NCI-H2029 treated with DMSO at 0.1 percent for 48 hours (cell line): ENCODE measurements at places on chromosomes 4 and X.
A peak's percentile ranks its signal among the peaks of the same experiment; 100 is the strongest.

GRCh38 chr4:22170353-22170752 lies 221.8 kb upstream of the KCNIP4 start:
- DNase-seq: no peak

GRCh38 chr4:88570001-88570400 lies 22.3 kb upstream of the HERC3 start:
- no peak for DNase-seq

- DNase-seq: no peak
Measured at GRCh38 chrX:65723706-65724105, 56.3 kb downstream of the MSN start.

- no peak for DNase-seq
Measured at GRCh38 chr4:150231107-150231770, 153.0 kb downstream of the DCLK2 start.

DNA sequence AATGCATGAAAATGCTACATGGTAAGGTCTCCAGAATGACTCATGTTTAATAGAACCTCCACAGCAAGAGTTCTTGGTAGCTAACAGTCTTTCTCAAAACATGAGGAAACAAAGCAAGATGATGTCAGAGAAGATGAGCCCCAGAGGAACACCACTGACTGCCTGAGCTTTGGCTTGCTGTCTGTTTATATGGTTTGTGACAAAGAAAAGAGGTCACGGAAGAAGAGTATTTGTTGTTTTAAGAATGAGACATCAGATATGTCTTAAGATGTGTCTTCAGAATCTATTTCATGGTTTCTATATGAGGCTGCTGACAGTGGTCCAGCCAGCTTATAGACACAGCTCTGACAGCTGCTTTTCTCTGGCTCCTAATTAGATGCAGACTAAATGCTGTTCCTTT lies 18.8 kb upstream of the AREG start:
- DNase-seq: no peak

GRCh38 chr4:189792924-189793618 lies 147.6 kb upstream of the FRG1 start:
- peak; percentile 45 for DNase-seq

DNA sequence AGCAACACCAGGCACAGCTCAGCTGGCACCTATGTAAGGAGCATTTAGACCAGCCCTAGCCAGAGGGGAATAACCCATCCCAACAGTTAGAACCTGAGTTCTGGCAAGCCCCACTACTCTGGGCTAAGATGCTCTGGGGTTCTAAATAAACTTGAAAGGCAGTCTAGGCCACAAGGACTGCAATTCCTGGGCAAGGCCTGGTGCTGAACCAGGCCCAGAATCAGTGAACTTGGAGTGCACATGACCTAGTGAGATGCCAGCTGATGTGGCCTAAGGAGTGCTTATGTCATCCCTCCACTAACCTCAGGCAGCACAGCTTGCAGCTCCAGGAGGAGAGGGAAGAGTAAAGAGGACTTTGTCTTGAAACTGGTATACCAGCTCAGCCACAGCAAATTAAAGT lies 7.6 kb upstream of the PRRG3 start:
- no peak for DNase-seq

DNA sequence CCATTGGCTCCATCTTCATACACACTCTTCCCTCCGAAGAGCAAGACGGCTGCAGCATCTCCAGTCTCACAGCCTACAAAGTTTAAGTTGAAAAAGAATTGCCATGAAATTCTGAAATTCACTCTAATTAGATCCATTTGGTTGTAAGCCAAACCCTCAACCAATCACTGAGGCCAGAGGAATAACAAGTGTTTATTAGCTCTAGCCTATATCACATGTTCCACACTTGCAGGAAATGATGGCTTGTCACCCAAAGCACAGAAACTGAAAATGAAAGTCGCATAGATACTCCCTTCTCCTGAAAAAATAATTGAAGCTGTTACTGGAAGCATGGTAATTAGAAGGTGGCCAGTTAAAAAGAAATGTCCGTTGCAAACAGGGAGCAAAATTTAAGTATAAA lies 1071.8 kb downstream of the CCSER1 start:
- DNase-seq: peak; percentile 53

DNA sequence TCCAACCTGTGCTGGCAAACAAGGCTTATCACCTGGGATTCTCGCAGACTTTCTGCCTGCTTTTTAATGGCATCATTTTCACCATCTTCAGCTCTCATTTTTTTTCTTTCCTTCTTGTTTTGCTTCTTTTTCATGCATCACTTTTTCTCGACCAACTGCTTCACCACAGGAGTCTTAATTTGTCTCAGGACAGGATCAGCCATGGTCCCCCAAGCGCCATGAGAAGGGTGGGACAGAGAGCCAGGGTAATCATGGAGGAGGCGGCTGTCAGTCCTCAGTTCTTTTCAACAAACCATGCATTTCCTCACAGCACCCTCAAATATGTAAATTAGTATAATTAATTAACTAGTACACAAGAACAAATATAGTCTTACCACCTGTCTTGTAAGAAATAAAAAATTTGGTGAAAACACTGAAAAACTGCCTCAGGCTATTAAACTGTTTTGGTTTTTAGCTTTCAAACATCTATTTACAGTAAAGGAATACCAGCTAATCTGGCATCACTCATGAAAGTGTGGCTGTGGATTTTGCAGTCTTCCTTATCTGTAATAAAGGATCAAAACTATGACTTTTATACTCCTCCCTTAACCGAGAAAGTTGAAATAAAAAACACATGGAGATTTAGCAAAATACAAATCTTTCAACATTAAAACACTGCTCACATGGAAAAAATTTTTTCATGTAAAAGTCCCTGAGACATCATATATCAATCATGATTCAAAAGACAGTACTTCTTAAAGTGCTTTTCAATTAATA lies 19.1 kb downstream of the EIF4E start:
- no peak for DNase-seq

DNA sequence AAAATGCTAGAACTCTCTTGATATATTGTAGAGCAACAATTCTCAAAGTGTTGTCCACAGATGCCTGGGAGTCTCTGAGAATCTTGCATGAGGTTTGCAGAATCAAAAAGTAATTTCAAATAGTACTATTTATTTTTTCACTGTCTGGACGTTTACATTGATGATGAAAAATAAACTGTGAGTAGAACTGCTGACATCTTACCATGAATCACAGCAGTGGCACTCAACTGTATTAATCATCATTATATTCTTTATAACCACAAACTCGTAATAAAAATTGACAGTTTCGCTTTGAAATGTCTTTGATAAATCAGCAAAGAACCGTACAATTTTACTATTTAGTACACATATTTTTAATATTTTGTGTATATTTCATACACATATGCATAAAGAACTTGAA lies 94.5 kb downstream of the NAF1 start:
- DNase-seq: no peak

DNA sequence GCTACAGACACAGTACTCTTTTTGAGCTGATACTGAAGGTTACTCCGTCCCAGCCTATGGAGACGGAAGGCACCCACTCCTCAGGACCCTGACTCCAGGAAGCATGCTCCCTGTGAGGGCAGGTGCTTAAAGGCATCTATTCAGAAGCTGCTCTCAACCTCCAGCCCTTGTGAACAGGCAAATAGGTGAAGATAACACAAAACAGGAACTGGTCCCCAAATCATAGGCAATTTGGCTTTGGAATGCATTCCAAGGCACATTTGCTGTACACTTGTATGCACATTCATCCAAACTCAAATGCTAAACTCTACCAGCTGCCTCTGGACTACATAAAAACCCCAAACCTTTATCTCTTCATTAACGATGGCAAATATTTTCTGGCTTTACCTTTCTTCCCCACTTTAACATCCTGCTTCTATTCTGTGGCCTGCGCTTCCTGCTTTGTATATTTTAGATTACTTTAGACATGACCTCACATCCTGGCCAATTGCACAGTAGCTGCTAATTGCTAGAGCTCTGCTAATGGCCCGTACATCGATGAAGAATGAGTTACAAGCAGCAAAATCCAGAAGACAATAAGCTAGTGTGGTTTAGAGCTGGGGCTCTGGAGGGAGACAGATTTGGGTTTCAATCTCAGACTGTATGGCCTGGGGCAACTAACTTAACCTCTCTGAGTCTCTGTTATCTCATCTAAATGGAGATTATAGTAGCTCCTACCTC lies 3.2 kb downstream of the SEL1L3 start:
- DNase-seq: no peak

DNA sequence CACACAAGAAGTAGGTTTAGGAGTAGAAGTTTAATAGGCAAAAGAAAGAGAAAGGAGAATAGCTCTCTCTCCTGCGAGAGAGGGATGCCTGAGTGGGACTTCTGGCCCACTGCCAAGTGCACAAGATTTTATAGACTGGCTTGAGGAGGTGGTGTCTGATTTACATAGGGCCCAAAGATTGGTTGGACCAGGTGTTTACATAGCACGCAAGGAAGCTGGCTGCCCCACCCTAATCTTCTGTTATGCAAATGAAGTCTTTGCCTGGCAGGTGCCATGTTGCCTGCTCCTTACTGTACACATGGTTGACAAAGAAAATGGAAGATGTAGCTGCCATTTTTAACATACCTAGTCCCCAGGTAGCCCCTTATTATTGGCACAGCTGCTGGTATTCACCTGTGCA lies 170.8 kb upstream of the GATB start:
- no peak for DNase-seq

GRCh38 chr4:91280551-91281290 lies 1023.0 kb upstream of the GRID2 start:
- DNase-seq: peak; percentile 98

GRCh38 chr4:56324011-56324610 lies 63.2 kb downstream of the AASDH start:
- no peak for DNase-seq

- DNase-seq: no peak
Measured at GRCh38 chrX:30793075-30793766, 95.8 kb downstream of the TAB3 start.

GRCh38 chr4:118327554-118328241 lies 25.1 kb downstream of the PRSS12 start:
- no peak for DNase-seq

DNA sequence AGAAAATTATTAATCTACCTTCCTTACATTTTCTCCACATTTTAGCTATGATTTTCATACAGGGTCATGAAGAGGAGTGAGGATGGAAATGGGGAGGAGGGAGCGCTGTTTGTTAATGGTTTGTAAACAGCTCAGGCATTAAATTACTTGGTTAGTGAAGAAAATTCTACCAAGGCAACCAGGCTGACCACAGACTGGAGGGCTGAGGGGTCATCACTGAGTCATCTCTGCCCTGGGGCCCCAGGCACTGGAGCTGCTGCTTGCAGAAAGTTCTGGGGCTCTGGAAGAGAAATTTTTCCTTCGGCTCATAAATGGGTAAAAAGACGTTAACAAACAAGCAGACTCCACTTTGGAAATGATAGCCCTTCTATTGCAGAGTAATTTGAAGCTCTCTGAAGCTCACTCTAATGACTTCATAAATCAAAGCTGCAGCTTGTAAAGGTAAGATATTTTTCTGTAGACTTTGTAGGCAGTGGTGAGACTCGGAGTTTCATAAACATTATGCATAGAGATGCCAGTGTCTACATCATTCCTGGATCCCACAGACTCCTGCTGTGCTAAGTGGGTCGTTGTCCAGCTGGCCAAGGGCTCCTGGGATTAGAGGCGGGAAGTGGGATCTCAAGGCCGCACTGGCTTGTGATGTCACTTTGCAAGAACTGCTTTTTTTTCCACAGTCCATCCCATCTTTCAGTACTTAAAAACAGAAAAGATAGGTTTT lies 159.6 kb downstream of the PTTG2 start:
- no peak for DNase-seq

DNA sequence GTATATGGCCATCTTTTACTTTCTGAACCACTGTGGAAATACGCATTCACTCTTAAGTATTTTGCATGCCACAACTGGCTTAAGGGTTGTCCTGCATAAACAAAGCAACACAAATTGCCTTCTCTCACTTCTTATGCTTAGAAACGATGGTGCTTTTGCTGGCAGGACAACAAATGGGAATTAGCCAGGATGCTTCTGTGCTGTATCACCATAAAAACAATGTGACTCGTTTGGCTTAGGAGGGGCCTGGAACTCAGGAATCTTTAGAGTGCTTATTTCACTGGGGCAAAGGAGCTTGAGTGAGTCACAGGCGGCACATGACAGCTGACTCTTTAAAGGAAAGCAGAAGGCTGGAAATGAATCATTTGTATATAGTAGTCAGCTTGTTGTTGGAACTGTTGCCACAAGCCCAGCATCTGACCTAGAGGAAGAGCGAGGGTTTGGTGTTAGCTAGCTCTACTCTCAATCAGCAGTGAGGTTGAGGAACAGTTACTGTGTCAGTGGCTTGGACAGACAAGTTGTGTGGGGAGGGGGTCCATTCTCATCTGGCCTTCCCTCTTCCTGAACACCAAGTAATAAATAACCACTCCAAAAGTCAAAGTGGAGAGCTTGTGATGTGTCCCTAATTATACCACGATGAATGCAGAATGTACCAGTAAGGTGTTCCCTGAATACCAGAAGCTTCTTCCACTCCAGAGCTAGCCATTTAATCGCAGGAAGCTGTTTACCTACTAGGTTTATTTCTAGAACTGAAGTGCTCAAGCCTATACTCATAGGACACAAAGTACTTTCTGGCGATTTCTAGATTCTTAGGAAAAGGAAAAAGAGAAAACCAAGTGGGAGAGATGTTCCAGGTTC lies 293.1 kb downstream of the CAMK2D start:
- no peak for DNase-seq

- DNase-seq: no peak
Measured at GRCh38 chrX:108735091-108735678, 1.2 kb downstream of the IRS4 start.

DNA sequence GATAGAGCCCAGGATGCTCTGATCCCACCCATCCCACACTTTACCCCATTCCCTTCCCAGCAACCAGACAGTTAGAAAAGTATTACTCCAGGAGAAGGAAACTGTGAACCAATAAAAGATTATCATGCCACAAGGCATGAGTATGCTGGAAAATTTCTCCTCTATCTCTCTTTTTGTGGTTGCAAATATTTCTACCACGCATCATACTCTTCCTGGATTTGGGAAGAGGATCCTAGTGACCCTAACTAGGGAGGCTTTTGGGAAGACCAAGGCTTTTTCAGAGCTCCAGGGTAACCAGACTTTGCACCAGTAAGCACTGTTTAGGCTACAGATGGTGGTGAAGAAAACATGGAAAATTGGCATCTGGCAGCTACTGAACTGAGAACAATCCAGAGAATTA lies 257.6 kb upstream of the CLNK start:
- no peak for DNase-seq

- no peak for DNase-seq
Measured at GRCh38 chrX:155231163-155231562, 14.9 kb downstream of the VBP1 start.

DNA sequence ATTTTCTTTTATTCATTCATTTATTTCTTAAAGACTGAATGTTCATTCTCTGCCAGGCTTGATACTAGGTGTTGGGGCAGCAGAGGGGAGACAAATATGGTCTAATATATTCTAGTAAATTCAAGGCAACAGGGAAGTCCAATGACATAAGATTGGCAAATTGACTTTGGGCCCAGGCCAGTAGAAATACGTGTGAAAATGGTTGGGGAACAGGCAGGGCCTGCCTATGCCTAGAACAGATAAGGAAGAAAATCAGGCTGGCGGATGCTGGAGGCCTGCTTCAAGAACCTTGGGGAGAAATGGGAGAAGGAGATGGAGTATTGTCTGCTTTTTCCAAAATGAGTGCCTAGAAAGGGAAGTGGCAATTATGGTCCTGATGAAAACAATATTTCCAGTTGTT lies 108.6 kb downstream of the RTL5 start:
- no peak for DNase-seq

GRCh38 chr4:33262824-33263223 lies 2542.7 kb downstream of the PCDH7 start:
- DNase-seq: no peak
